ENCODE measurements at places on chromosomes 3 and 15.

DNA sequence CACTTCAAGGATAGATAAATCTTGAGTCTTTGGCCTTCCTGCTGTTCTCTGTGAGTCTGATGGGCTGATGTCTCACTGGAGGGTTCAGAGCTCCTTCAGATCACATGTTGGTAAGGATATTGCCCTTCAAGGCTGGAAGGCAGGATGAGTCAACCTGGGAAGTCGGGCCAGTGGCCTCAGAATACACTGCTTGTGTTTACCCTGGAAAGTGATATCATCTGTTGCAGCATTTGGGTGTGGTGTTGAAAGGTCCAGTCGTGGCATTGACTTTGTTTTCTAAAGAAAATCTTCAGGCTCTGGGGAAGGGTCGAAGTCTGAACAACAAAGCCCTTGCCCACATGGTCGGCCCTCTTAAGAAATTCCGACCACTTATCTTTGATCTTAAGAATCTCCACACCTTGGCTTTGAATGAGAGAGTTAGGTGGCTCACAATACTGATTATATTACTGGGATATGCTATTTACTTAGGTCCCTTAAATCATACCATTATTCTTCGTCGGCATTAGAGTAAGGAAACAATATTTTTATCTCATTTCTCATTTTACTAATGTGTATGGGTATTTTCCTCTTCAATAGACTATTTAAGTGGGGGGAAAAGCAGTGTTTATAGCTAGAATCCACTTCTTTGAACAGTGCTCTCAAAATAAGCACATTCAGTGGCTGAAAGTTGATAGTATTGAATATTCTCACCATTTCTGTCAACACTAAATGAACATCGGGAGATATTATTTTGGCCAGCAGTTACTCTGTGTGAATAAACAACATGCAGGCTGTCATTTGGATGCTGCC, 303.9 kb upstream of the RASGRP1 start:
- no peak for DNase-seq

GRCh38 chr15:71485094-71485693, 325.2 kb upstream of the NR2E3 start:
- no peak for DNase-seq

DNA sequence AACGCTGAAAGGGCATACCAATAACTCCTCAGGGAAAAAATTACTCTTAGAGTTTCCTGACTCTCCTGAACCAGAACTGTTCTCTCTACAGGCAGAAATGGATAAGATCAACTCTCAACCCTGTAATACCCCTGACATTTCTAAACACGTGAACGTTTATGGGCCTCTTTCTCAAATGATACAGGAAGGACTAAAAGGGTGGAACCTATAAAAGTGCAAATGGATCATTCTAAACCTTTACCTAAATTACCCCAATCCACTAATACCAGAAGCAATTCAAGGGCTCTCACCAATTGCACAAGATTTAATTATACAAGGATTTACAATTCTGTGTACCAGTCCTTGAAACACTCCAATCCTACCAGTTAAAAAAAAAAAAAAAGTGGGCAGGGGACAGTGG, 98.0 kb upstream of the FAM174B start:
- DNase-seq = no peak

- no peak for DNase-seq
Measured at GRCh38 chr15:73227433-73228056, 141.2 kb downstream of the HCN4 start.

GRCh38 chr3:14440168-14440518, 37.7 kb downstream of the SLC6A6 start:
- no peak for DNase-seq

DNA sequence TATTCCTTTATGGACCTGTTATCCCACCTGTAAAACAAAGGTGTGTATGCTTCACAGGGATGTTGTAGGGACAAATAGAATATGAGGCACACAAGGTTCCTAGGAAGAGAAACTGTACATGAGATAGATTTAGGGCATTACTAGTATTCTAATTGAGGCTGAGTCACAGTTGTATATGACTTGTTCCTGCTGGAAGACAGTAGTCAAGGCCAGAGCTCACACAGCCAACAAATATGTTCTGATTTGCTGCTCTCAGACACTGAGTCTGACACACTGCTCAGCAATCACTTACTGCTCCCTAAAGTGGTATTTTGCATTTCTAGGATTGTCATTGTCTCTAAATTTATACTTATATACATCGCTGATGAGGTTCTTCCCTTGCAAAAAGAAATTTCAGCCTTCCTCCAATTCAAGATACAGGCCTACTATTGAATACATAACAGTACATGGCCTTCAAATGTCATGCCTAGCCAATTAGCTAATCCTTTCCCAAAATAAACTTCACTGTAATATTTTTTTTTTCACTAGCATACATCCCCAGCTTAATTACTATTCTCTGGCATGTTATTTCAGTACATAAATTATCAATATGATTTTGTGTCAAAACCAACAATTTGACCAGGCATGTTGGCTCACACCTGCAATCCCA, 69.8 kb downstream of the TIGIT start:
- DNase-seq = no peak

DNA sequence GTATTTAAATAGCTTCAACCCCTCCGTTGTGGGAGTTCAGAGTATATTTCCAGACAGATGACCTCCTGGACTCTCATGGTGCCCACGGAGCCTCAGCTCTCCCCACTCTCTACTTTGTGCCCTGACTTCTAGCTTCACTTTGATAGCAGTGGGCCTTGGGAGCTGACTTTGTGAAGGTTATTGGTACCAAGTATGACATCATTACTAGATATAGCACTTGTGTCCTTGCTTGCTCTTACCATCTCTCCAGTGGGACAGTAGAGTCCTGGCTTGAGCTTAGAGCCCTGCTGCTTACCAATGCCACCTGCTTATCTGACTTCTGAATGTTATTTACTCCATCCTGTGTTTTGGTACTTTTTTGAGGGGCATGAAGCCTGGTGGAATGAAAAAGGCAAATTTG, 53.4 kb downstream of the PPM1L start:
- DNase-seq = no peak

GRCh38 chr3:106035619-106036018, 166.8 kb upstream of the CBLB start:
- no peak for DNase-seq
